ENCODE measurements at places on chromosomes 5 and 9.

- DNase-seq = no peak
Measured at GRCh38 chr5:139897982-139898381, 102.4 kb downstream of the PSD2 start.

DNA sequence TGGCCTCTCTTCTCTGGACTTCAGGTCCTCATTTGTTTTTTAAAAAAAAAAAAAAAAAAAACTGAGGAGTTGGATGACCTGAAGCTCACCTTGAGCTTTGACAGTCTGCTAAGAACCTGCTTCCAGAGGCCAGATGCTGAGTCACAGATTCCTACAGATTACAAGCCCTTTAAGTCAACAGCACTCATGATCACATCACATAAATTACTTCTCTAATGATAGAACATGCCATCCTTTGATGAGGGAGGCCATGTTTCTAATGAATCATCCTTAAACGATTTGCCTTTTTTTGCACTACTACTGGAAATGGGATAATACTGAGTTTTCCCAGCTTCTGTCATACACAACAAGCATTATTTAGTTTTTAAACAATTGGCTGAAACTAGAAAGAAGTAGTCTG, 34.2 kb upstream of the MYOT start:
- no peak for DNase-seq

DNA sequence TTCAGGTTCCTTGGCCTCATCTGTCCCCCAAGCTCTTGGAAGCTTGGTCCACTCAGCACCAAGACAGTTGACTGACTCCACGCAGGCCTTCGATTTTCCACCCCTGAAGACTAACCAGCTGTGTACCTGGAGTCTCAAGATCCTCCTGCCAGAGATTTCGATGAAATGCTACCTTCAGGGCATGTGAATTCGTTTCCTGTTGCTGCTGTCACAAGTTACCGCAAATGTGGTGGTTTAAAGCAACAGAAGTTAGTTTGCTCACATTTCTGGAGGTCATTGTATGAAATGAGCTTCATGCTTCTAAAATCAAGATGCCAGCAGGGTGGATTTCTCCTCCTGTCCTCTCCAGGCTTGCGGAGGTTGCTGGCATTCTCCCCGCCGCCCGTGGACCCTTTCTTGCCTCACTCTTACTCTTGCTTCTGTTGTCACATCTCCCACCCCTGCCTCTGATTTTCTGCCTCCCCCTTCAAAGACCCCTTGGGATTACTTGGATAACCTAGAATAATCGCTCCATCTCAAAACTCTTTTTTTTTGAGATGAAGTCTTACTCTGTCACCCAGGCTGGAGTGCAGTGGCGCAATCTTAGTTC, 27.6 kb upstream of the RETREG1 start:
- DNase-seq = no peak

GRCh38 chr5:175742290-175742994, 84.6 kb downstream of the HRH2 start:
- no peak for DNase-seq

GRCh38 chr9:126218359-126219125, 108.1 kb upstream of the MVB12B start:
- no peak for DNase-seq
